ENCODE measurements at places on chromosomes 1 and 21.
A peak's percentile ranks its signal among the peaks of the same experiment; 100 is the strongest.

- peaks cover 48% of the 10 kb centered on the region for H3K4me1 ChIP-seq
- no peak overlapping the region for H3K27ac ChIP-seq
- no peak for DNase-seq
- H3K4me3 ChIP-seq = peak overlapping the region; percentile 79
Measured at GRCh38 chr1:42927274-42927841, 31.3 kb downstream of the SLC2A1 start.

- no peak overlapping the region for H3K27ac ChIP-seq
- H3K27me3 ChIP-seq = peaks cover 9% of the 10 kb centered on the region
- H3K36me3 ChIP-seq = no peaks in the 10 kb centered on the region
- DNase-seq = no peak
Measured at GRCh38 chr1:63904826-63905225, 131.0 kb downstream of the ROR1 start.

DNA sequence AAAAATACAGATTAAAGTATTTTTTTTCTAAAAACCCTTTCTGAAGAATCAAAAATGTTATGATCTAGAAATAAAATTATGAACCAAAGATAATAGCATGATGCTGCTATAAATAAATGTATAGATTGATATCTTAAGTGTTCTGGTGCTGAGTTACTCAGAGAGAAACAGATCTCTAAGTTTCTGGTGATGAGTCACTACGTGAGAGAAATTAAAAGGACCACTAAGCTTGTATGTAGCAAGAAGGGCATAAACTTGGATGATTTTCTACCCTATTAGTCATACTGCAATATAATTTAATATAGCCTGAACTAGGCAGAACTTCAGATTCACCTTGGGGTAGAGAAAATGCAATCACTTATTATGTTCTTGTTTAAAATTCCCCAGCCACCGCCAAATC, 514.8 kb downstream of the AMY1C start:
- peaks cover 1% of the 10 kb centered on the region for H3K27me3 ChIP-seq
- H3K4me3 ChIP-seq = no peak overlapping the region
- peaks cover 8% of the 10 kb centered on the region for H3K4me1 ChIP-seq
- H3K27ac ChIP-seq = no peak overlapping the region
- no peak for DNase-seq
- H3K36me3 ChIP-seq = no peaks in the 10 kb centered on the region

GRCh38 chr1:174160109-174160473, 771 bp downstream of the RABGAP1L start:
- H3K27ac ChIP-seq = peak overlapping the region; percentile 68
- peaks cover 4% of the 10 kb centered on the region for H3K36me3 ChIP-seq
- peak overlapping the region; percentile 99 for H3K4me3 ChIP-seq
- H3K27me3 ChIP-seq = peaks cover 10% of the 10 kb centered on the region

- no peak for DNase-seq
- H3K27me3 ChIP-seq = peaks cover 3% of the 10 kb centered on the region
Measured at GRCh38 chr1:38923607-38924006, 18.0 kb downstream of the RHBDL2 start.

GRCh38 chr1:19250629-19251304, 557 bp downstream of the EMC1 start:
- peak overlapping the region; percentile 83 for H3K27ac ChIP-seq
- H3K27me3 ChIP-seq = peaks cover 6% of the 10 kb centered on the region
- no peaks in the 10 kb centered on the region for H3K36me3 ChIP-seq
- peak overlapping the region; percentile 98 for H3K4me3 ChIP-seq

GRCh38 chr1:12125422-12126355, 41.1 kb upstream of the TNFRSF1B start:
- peaks cover 21% of the 10 kb centered on the region for H3K4me1 ChIP-seq
- H3K27ac ChIP-seq = no peak overlapping the region
- peak overlapping the region; percentile 4 for H3K4me3 ChIP-seq
- DNase-seq = no peak
- H3K27me3 ChIP-seq = peaks cover 4% of the 10 kb centered on the region

DNA sequence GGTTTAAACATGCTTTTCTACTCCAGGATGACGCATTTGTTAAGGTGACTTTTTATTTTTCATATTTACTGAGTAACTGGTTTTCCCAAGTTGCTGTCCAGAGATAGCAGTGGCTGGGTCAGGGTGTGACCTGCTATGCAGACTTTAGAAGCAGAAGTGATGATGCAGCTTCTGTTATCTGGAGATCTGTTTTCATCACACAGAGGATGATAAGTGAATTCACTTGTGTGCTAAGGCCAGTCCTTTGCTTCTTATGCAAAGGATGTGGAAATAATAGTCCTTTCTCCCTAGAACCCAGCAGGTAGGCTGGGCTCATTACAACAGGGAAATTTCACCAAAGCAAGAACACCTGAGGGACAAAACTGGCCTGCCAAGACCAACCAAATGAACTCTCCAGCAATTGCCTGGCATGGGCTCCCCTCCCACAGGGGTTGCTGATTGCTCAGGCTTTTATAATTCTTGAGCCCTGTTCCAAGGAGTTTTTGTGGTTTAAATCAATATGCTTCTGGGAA, 97.8 kb upstream of the LPGAT1 start:
- peaks cover 1% of the 10 kb centered on the region for H3K27me3 ChIP-seq
- no peak overlapping the region for H3K4me3 ChIP-seq
- H3K27ac ChIP-seq = no peak overlapping the region
- H3K4me1 ChIP-seq = peaks cover 10% of the 10 kb centered on the region
- no peaks in the 10 kb centered on the region for H3K36me3 ChIP-seq

- H3K4me3 ChIP-seq = no peak overlapping the region
- no peak overlapping the region for H3K27ac ChIP-seq
- H3K4me1 ChIP-seq = no peaks in the 10 kb centered on the region
- DNase-seq = no peak
Measured at GRCh38 chr1:29803486-29803885, 567.2 kb downstream of the PTPRU start.

DNA sequence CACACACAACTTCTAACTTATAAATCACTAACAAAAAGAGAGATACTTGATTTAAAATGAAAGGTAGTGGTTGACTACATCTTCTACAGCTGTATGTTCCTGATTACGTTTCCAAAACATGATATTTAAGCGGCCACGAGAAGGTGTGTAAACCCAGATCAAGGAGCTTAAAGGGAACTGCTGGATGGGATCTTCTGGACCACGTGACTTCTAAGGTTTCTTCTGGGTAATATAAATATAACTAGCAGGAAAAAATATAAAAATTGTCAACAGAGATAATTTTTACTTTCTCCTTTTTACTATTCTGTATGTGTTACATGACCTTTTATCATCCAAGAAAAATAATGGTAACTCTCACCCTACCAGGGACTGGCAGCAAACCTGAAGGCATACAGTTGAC, 66.2 kb downstream of the TTLL7 start:
- no peaks in the 10 kb centered on the region for H3K36me3 ChIP-seq
- DNase-seq = no peak
- H3K27me3 ChIP-seq = no peaks in the 10 kb centered on the region
- H3K27ac ChIP-seq = peak overlapping the region; percentile 67

DNA sequence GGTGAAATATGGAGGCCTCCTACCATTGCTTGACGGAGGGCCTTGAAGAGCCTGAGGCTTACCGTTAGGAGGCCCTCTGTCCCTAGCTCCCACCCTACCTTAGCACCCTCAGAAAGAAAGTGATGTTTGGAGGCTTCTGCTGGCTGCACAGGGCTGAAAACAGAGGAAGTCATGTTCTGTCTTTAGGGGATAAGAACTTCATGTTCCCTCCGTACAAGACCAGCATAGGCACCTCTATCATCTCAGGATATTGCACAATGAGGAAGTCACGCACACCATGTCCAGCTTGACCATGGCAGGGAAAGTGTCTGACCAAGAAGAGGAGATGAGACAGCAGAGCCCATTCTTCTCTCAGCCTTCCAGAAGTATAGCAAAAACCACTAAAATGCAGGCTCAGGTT, 13.8 kb downstream of the ADORA3 start:
- H3K36me3 ChIP-seq = no peaks in the 10 kb centered on the region
- no peak overlapping the region for H3K27ac ChIP-seq
- H3K27me3 ChIP-seq = no peaks in the 10 kb centered on the region

GRCh38 chr1:43270421-43271095, 775 bp downstream of the TMEM125 start:
- peaks cover 40% of the 10 kb centered on the region for H3K4me1 ChIP-seq
- H3K36me3 ChIP-seq = peaks cover 11% of the 10 kb centered on the region
- H3K27me3 ChIP-seq = peaks cover 11% of the 10 kb centered on the region
- no peak for DNase-seq

- H3K36me3 ChIP-seq = peaks cover 3% of the 10 kb centered on the region
- H3K27me3 ChIP-seq = no peaks in the 10 kb centered on the region
- H3K27ac ChIP-seq = no peak overlapping the region
- H3K4me1 ChIP-seq = no peaks in the 10 kb centered on the region
Measured at GRCh38 chr1:68745011-68745410, 248.1 kb upstream of the DEPDC1 start.

DNA sequence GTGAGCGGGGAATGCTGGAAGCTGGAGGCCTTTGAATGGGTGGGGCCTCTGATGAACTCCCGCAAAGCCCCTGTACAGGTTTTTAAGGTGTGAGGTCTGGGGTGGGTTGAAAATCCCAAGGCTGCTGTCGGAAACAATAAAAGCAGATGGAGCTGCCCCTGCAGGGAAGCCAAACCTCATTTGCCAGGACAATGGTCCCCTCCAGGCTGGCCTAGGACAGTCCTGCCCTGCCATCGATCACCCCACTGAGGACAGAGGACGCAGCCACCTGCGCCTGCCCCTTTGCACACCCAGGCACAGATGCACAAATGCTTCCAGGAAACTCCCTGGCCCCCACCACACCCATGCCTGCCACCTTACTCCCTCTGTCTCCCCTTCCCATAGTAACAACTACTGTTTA, 4.4 kb downstream of the DRAXIN start:
- H3K4me1 ChIP-seq = peaks cover 3% of the 10 kb centered on the region
- H3K27ac ChIP-seq = no peak overlapping the region
- peaks cover 9% of the 10 kb centered on the region for H3K27me3 ChIP-seq

DNA sequence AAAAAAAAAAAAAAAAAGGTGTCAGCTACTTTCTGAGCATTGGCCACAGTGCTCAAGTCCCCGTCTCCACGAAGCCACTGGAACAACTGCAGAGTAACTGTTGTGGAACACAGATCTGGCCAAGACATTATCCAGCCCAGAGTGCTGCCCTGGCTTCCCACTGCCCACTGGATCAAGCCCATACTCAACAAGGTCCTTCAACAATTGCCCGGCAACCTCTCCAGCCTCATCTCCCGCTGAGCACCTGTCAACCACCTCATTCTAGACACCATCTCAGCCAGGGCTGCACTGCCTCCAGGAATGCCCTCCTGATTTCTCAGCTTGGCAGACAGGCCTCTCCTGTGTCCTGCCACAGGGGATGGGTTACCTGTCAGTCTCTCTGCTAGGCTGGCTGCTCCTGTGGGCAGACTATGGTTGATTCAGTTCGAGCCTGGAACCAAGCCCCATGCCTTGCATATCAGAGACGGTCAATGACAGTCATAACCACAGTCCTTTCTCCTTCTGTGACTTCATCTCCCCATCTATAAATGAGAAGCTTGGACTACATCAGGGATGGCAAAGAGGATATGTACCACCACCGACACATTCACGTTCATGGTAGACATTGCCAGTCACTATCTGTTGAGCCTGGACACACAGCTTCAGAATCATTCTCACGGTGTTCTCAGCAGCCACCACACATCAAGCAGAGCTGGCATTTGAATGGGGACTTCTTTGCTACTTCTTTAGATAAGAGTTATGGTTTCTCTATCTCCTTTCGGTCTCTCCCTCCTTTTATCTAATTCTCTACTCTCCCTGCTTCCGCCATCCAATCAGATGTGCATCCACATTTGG, 76.9 kb downstream of the MRPL37 start:
- no peak overlapping the region for H3K27ac ChIP-seq
- DNase-seq = no peak
- peaks cover 38% of the 10 kb centered on the region for H3K4me1 ChIP-seq
- peaks cover 27% of the 10 kb centered on the region for H3K36me3 ChIP-seq

Data from endothelial cell (in vitro differentiated cells).